ENCODE measurements at places on chromosomes 16 and 17.

DNA sequence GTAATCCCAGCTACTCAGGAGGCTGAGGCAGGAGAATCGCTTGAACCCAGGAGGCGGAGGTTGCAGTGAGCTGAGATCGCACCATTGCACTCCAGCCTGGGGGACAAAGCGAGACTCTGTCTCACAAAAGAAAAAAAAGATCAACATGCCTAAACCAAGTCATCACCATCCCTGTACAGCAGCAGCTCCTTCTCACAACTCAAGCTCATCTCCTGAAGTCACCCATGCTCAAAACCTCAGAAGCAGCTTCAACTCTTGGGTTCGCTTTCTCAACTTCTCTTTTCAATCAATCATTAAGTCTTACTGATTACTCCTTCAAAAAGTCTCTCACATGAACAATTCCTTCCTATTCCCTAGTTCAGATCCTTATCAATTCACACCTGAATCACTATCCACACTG lies 31.3 kb downstream of the PHLPP2 start:
- no peak for DNase-seq

DNA sequence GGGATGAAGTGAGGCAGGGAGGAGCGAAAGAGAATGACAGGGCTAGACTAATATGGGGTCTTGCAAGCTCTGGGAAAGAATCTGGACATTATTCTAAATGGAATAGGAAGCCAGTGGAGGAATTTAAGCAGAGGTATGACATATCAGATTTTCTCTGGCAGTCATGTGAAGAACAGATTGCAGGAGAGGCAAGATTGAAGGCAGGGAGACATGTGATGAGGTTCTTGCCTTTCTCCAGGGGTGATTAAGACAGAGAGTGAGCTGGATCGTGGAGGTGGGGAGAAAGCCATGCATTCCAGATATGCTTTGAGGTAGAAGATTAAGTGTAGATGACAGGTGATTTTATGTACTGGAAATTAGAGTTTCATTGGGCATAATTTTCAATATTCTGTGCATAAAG lies 4.3 kb upstream of the THAP11 start:
- no peak for DNase-seq

DNA sequence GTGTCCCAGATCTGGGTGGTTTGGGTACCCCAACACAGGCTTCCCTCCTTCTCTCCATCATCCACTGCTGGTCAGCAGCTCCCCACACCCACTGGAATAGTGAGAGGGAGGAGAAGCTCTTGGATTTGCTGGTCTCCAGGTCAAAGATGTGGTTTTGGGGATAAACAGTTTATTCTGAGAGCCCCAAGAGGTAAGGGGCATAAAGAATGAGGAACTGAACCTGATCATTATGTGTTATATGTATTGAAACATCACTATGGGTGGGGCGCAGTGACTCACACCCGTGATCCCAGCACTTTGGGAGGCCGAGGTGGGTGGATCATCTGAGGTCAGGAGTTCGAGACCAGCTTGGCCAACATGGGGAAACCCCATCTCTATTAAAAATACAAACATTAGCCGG lies 3.9 kb downstream of the DPEP2 start:
- DNase-seq: no peak

DNA sequence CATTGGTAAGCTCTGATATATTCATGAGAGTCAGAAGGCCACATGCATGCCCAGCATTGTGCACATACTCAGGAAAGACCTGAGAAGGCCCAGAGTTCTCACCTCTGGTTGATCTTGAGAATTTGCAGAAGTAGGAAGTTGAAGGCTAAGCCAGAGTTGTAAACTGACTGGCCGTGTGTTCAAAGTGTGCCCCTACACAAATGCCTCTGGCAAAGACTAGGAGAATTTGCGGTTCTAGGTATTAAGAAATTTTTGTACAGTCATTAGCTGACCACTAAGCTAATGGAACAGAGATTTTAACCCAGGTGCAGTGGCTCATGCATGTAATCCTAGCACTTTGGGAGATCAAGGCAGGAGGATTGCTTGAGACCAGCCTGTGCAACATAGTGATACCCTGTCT lies 25.0 kb downstream of the FBXL20 start:
- DNase-seq: no peak

GRCh38 chr17:50445730-50446325 lies 19.8 kb downstream of the ACSF2 start:
- DNase-seq: no peak

DNA sequence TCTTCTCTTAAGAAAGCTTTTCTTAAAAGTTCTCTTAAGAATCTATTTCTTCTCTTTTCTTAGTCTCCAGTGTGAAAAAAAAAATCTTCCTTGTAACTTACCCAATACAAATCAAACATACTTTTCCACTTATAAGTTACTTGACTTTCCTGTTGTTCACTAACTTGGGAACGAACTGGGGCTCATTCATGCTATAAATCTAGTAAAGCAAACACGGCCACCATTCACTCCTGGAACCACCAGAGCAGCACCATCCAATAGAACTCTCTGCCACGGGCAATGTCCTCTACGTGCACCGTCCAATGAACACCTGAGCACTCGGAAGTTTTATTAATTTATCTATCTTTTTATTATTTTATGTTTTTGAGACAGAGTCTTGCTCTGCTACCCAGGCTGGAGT lies 20.8 kb downstream of the SRP68 start:
- DNase-seq: no peak

- no peak for DNase-seq
Measured at GRCh38 chr16:54931120-54932014, 702 bp downstream of the IRX5 start.

DNA sequence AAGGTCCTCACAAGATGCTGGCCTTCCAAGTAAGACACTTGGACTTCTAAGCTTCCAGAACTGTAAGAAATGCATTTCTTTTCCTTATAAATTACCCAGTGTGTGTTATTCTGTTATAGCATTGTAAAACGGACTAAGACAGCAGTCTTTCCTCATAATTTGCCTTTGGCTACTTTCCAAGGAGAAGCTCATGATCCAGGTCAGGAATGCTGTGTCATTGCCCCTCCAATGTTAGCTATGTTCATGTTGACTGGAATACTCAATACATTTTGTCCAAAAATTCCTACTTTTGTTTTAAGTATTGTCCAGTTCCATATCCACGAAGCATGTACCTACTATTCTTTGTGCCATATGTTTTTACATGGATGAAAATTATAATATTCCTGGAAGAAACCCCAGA lies 234.6 kb downstream of the HS3ST3A1 start:
- DNase-seq: no peak

GRCh38 chr17:11747441-11747840 lies 149.2 kb downstream of the DNAH9 start:
- DNase-seq: no peak

- no peak for DNase-seq
Measured at GRCh38 chr17:44907729-44908470, 7.4 kb downstream of the GFAP start.

- no peak for DNase-seq
Measured at GRCh38 chr17:49555495-49556222, 20.0 kb upstream of the NXPH3 start.

DNA sequence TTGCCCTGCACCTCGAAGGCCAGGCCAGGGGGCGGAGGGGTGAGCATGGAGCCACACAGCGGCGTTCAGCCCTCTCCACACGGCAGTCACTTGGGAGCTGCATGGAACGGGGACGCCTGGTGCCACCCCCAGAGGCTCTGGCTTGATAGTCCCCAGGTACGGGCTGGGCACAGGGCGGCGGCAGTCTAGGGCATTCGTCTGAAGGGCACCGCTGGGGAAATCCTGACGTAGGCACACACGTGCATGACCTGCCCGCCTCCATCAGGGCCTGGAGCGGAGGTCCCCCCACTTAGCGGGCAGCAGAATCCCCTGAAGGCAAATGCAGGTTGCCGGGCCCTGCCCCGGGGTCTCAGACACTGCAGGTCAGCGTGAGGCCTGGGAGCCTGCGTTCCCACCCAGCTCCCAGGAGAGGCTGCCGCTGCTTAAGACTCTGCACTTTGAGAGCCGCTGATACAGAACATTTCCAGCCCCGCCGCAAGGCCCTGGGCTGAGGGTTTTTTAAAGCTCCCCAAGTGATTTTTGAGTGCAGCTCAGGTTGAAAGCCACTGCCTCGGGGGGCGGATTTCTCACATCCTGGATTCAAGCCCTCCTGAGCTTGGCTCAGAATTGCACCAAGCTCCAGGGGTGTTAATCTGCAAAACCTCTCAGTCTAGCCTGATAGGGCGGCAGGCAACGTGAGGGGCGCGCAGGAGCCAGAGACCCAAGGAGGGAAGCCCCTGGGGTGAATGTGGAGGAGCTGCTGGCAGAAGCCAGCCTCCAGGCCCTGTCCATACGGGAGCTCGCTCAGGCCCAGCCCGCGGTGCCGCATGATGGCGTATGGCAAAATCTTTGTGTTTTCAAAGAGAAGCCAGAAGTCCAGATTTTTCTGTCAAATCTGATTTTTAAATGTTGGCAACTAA lies 182.3 kb upstream of the GSE1 start:
- DNase-seq: no peak

DNA sequence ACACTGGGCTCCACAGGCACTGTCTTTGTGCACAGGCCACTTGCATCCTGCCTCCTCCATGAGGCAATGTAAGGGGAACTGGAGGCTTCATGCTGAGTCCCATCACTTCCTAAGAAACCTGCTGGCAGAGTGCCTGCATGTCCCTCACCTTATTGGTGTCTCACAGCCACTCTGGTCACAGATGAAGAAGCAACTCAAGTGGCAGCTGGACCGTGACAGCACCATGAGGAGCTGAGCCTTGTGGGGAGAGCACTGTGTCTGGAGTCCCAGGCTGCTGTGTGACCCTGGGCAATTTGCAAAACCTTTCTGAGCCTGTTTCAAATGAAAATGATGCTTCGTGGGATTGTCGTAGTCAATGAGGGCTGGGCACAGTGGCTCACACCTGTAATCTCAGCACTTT lies 19.5 kb downstream of the ANKRD40 start:
- DNase-seq: no peak

DNA sequence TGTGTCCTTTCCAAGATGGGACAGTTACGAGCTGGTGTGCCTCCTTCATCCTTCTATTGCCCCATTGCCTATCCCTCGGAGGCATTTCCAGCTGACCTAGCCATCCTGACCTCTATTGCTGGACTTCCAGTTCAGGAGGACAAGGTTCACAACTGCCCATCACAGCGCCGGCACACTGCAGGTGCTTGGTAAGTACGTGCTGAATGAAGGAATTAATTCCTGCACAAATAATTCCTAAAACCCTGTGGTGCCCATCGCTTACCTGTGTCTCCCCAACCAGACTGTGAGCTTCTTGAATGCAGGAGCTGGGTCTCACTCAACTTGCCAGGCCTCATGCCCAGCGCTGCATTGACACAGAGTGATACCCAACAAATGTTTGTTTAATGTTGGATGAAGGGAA lies 13.0 kb downstream of the ALOX15B start:
- no peak for DNase-seq

- no peak for DNase-seq
Measured at GRCh38 chr17:43906951-43907424, 348 bp downstream of the MPP2 start.

DNA sequence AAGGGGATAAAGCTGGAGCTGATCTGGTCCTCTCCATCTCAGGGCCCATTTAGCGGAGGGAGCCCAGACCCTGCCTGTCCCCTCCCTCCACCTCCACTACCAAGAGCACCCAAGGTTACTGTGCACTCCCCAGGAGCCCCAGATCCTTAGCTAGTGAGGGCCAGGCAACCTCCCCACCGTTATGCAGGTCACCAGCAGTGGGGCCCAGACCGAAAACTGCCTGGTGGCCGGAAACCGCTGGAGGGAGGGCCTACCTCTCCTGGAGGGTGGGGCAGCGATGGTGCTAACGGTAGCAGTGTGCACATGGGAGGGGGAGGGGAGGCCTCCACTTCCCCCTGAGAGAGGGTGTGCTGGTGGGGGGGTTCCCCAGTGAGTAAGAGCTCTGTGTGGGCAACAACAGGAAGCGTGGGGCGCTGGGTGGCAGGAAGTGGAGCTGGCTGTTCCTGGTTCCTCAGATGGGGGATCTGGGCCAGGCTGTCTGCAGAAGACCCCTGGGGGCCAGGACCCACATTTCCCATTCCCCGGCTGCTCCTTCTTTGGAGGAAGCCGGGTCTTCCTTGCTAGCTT lies 4.4 kb downstream of the FMNL1 start:
- peak; percentile 93 for DNase-seq

- no peak for DNase-seq
Measured at GRCh38 chr16:29926711-29927052, 656 bp upstream of the KCTD13 start.

GRCh38 chr16:27242868-27243590 lies 25.5 kb downstream of the NSMCE1 start:
- DNase-seq: no peak

DNA sequence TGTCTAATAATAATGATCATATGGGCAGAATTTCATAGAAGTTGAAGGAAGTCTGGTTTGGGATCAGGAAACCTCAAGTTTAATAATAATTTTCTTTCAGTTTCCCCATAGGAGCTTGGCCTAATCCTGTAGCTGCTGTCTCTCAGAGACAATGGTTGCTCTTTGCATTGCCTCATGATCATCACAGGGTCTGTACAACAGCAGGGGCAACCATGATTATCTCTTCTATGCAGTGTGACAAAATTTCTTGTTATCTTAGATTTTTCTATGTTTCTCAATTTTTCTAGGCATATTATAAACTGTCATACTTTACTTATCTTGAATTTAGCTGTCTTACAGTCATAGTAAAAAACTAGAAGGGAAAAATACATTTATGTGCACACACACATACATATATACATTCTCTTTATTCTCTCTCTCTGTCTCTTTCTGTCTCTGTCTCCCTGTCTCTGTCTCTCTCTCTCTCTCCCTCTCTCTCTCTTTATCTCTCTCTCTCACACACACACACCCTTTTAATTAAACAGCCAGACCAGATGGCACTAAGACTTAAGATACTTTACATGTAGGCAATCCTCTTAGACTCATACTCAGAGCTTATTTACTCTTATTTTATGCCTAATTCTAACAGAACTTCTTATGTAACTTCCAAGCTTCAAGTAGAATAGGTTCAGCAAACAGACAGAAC lies 30.5 kb downstream of the SMIM36 start:
- no peak for DNase-seq

- no peak for DNase-seq
Measured at GRCh38 chr17:72463287-72464102, 342.7 kb downstream of the SOX9 start.

DNA sequence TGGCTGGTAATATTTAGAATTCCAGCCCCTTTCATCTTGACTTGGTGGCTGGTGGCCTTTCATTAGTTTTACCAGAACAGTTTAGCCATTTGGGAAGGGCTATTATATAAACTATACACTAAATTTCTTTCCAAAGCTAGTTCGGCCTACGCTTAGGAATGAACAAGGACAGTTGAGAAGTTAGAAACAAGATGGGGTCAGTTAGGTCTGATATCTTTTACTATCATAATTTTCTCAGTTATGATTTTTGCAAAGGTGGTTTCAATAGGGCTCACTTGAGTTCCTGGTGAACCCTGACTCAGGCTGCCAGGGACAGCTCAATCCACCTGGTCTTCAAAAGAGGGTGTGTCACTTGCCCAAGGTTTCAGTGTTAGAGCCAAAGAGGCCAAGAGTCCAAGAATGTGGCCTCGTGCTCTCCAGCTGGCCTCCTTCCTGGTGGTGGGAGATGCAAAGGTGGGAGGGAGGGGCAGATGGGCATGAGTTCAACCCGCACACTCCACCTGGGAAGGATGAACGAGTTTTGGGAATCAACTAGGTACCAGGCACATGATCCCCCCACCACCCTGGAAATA lies 4.0 kb upstream of the PHOSPHO1 start:
- DNase-seq: no peak

Measured in activated CD8-positive, alpha-beta memory T cell treated with anti-CD3 and anti-CD28 coated beads for 4 hours (primary cell).